ENCODE measurements at places on chromosomes 5 and 9. TPM values are rescaled to one million over a fixed set of nuclear protein-coding genes. Genes with fewer than 3 reads are reported as not detected.

GRCh38 chr9:19146441-19147024 lies 19.2 kb upstream of the PLIN2 start:
- no peaks in the 10 kb centered on the region for H3K36me3 ChIP-seq
- no peaks in the 10 kb centered on the region for H3K4me1 ChIP-seq
- no peak overlapping the region for H3K4me3 ChIP-seq
- no peaks in the 10 kb centered on the region for H3K27me3 ChIP-seq

GRCh38 chr5:129653442-129653841 lies 94.5 kb upstream of the MINAR2 start:
- peaks cover 20% of the 10 kb centered on the region for H3K4me1 ChIP-seq
- H3K4me3 ChIP-seq = no peak overlapping the region
- no peaks in the 10 kb centered on the region for H3K27me3 ChIP-seq
- H3K36me3 ChIP-seq = peaks cover 38% of the 10 kb centered on the region

GRCh38 chr9:131668439-131669268 lies 71.2 kb downstream of the RAPGEF1 start:
- peak; percentile 35 for DNase-seq
- peak overlapping the region; percentile 28 for H3K27ac ChIP-seq

GRCh38 chr5:125245216-125245615 lies 498.8 kb upstream of the ZNF608 start:
- no peaks in the 10 kb centered on the region for H3K4me1 ChIP-seq
- no peak overlapping the region for H3K27ac ChIP-seq
- H3K4me3 ChIP-seq = no peak overlapping the region

IL4 gene
- polyA plus RNA-seq = not detected

DBH gene
- polyA plus RNA-seq = 0.04 TPM

FEM1C gene
- polyA plus RNA-seq = 9.2 TPM

AQP7 gene
- polyA plus RNA-seq = 4.5 TPM
